ENCODE measurements at places on chromosomes 7 and 10.

DNA sequence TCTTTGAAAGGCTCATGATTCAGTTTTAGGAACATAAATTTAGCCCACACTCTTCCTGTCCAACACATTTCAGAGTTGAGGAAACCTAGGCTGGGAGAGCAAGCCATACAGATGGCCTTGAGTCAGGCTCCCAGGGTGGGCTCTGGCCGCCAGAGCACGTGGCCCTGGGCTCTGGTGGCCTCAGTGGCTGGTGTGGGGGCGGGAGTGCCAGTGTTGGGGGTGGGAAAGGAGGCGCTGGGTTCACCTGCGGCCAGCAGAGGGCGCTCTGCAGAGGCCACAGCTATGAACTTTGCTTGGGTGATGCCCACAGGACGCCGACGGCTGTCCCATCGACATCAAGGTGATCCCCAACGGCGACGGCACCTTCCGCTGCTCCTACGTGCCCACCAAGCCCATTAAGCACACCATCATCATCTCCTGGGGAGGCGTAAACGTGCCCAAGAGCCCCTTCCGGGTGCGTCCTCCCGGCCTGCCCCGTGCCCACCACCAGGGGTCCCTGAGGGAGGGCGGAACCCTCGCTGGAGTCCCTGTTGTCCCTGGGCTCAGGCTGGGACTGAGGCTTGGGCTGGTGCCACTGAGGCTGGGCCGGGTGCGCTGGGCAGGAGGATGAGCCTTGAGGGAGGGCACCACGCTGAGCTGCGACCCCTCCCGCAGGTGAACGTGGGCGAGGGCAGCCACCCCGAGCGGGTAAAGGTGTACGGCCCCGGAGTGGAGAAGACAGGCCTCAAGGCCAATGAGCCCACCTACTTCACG is 11.9 kb downstream of the FLNC start:
- DNase-seq, result no peak

GRCh38 chr7:26457696-26458327 is 166.2 kb downstream of the SNX10 start:
- no peak for DNase-seq

GRCh38 chr7:102047-102711 is 90.2 kb upstream of the FAM20C start:
- DNase-seq, result no peak

DNA sequence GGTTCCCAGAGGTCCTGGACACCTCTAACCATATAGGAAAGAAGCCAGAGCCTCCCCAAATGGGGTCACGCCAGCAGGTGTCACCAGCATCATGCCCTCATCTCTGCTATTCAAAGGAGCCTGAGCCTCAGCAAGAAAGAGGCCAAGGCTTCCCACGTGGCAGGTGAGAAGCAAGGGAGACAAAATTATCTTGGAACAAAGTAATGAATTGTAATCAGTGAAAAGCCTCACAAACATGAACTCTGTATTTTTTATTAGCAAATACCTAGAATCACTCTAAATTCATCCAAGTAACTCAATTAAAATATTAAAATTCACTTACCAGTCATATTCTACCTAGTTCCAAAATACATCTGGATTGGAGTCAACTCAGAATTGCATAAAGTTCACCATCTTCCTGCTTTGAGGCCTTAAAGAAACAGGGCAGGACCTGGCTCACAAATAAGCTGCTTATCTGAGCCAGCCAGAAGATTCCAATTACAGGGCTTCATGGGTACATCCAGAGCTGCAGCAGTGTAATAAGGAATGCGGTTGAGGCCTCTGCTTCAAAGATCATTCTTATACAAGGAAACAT is 68.7 kb downstream of the SGMS1 start:
- DNase-seq, result no peak

GRCh38 chr10:73647875-73648651 is 6.8 kb upstream of the MYOZ1 start:
- DNase-seq, result no peak

Measured in stimulated activated CD4-positive, alpha-beta T cell treated with anti-CD3 and anti-CD28 coated beads, Interleukin-15, amount 100 ng/mL, for 1 hour (primary cell).